ENCODE measurements at places on chromosomes 5 and 9.

GRCh38 chr5:35370871-35371270 is 140.6 kb upstream of the PRLR start:
- no peak for DNase-seq

- no peak for DNase-seq
Measured at GRCh38 chr9:70954126-70954525, 167.3 kb downstream of the TRPM3 start.

GRCh38 chr9:89579741-89580385 is 24.9 kb upstream of the GADD45G start:
- no peak for DNase-seq

GRCh38 chr5:116738615-116739261 is 164.1 kb upstream of the SEMA6A start:
- no peak for DNase-seq

- no peak for DNase-seq
Measured at GRCh38 chr5:101717721-101718120, 578.4 kb downstream of the SLCO4C1 start.

DNA sequence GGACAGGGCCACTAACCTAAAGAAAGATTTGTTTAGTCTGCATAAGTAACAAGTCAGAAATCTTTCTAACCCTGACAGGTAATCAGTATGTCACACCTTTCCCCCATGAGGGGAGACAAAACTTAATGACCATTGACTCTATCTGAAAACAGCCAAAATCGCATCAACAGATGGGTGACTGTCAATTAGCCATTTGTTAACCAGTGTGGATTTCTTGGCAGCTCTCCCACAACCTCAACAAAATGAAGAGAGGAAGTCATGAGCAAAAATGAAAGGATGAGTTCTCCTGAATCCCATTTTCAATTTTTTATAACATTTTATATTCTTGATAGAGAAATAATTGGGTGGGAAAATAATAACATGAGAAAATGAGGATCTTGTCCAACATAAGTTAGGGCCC is 84.6 kb upstream of the SNX2 start:
- no peak for DNase-seq

DNA sequence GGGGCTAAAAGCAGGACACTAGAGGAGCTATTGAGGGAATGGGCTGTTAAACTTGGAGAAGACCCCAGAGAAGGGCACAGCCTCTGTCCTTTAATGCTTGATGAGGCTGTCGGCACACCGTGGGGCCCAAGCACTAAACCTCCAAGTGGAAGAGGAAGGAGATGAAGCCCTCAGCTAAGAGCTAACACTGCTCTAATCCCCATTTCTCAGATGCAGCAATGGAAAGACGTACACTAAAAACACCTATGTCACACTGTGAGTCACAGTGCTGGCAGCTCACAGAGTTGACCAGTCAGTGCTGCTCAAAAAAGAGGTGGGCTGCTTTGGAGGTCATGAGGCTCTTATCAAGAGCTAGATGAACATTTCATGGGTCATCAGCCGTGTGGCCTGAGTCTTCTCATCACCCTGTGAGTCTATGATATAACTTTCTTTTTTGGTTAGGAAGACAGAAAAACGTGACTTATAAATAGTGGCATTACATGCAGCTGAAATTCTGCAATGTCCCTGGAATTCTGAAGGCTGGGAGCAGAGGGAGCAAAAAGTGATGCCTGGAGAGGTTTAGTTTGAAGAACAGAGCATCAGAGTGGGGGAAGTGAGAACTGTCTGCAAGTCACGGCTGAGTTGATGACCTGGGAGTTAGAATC is 21.5 kb downstream of the TNFSF8 start:
- no peak for DNase-seq

DNA sequence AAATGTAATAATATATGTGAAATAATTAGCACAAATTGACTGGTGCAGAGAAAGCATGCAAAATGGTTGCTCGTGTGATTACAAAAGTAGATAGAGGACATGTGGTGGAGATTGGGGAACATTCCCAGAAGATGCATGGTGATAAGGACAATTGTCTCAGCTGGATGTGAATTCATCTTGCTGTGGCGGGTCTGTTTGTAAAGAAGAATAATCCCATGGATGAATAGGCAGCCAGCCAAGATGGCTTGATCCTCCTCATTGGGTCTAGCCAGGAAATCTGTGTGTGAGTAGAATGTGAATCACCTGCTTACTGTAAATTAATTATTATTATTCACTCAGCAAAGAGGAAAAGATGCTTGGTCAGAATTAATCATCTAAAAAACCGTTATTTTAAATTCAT is 12.6 kb upstream of the DPYSL3 start:
- no peak for DNase-seq

DNA sequence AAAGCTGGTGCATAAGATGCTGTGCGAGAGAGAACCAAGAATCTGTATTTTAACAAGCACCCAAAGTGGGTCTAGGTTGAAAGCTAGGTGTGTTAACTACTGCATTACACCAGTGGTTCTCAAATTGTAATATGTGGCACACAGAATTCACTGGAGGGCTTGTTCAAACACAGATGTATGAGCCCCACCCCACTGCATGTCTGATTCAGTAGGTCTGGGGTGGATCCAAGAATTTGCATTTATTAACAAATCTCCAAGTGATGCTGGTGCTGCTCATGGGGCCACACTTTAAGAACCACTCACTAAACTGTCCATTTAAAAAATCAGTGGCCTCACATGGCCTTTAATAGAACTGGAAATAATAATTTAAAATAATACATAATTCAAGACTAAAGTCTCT is 40.4 kb downstream of the LPAR1 start:
- DNase-seq, result no peak

DNA sequence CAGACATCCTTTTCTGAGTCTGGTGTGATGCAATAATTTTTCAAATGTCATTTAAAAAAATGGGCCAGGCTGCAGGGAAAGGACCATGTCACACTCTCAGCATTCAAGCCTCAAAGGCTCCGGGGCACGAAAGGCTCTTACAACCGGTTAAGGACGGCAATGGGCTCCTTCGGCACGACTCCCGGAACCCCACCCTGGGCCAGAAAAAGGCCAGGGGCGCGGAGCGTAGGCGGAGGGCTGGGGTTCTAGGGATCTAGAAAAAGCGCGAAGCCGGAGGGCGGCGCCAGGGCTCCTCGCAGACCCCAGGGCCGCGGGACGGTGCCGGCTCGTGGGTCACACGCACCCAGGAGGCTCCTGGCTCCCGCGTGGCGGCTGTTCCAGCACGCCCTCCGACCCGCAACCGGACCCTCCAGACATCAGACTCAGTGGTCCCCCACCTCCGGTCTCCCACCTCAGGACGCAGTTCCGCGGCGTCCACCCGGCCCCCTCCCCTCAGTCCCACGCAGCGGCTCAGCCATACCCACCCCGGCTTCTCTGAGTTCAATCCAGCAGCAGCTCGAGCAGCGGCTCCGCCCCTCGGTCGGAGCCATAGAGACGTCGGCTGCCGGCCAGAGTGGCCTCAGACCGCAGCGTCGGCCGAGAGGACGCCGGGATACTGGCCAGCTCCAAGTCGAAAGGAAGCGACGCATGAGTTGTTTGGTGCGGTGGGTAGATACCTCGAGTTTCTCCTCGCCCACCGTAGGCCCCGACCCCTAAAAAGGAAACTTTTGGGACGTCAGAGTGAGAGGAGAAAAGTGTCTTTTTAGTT is at the start of gene TMEM267:
Gene TMEM267, minus strand, starts transcription at position 568 of the 808 bp plus-strand sequence. CDS start 29,896 bp downstream, outside the sequence.
- DNase-seq, result peak; percentile 82

GRCh38 chr9:122329597-122329996 is 41.2 kb upstream of the PTGS1 start:
- no peak for DNase-seq

DNA sequence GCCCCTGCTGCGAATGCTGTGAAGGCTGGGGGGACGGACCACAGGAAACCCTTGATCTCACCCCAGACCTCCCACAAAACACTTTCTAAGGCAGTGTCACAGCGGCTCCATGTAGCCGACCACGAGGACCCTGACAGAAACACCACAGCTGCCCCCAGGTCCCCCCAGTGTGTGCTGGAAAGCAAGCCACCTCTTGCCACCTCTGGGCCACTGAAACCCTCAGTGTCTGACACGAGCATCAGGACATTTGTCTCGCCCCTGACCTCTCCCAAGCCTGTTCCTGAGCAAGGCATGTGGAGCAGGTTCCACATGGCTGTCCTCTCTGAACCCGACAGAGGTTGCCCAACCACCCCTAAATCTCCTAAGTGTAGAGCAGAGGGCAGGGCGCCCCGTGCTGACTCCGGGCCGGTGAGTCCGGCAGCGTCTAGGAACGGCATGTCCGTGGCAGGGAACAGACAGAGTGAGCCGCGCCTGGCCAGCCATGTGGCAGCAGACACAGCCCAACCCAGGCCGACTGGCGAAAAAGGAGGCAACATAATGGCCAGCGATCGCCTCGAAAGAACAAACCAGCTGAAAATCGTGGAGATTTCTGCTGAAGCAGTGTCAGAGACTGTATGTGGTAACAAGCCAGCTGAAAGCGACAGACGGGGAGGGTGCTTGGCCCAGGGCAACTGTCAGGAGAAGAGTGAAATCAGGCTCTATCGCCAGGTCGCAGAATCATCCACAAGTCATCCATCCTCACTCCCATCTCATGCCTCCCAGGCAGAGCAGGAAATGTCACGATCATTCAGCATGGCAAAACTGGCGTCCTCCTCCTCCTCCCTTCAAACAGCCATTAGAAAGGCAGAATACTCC is 84.7 kb downstream of the GOLPH3 start:
- DNase-seq, result no peak

DNA sequence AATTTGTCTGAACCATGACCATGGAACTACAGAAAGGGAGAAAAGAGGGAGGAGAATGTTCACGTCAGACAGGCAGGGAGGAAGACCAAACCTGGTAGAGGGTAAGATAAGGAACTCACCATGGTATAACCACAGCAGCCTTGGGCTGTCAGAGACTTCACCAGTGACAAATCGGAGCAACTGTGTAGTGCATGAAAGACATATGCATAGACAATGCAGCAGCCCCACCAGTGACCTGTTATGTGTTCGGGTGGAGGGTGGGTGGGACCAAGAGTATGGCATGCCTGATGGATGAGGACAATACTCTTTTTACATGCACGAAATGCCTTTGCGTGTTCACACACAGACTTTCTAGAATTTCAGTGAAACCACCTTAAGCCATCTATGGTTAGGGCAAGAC is 221.8 kb upstream of the RASEF start:
- no peak for DNase-seq

DNA sequence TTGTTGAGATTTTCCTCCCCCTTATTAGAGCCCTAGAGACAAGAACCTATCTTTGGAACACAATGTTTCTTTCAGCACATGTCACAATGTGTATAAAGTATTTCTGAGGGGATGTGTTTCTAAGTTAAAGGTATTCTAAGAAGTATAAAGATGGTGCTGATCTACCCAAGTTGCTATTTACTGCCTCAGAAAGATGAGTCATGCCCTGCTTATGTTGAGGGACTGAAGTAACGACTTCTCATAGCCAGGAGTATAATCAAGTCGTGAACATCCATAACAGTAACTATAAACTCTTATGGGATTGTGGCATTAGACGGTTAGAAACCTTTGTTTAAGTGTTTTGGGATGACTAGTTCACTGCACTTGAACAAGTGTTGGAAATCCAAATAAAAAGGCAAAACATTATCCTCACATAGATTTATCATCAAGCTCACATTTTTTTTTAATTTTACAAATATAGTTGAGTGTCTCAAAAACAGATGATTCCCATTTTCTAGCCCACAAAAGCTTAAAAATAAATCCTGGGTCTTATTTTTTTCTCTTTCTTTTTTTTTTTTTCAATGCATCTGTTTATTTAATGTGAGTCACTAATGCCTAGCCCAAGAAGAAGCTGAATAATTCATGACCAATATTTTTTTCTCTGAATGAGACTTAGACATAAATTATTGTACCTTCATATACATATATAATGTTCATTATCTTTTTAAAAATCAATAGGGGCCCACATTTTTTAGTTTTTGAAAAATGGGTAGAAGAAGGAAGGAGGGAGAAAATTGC is 12.2 kb upstream of the TMEM252 start:
- DNase-seq, result no peak

DNA sequence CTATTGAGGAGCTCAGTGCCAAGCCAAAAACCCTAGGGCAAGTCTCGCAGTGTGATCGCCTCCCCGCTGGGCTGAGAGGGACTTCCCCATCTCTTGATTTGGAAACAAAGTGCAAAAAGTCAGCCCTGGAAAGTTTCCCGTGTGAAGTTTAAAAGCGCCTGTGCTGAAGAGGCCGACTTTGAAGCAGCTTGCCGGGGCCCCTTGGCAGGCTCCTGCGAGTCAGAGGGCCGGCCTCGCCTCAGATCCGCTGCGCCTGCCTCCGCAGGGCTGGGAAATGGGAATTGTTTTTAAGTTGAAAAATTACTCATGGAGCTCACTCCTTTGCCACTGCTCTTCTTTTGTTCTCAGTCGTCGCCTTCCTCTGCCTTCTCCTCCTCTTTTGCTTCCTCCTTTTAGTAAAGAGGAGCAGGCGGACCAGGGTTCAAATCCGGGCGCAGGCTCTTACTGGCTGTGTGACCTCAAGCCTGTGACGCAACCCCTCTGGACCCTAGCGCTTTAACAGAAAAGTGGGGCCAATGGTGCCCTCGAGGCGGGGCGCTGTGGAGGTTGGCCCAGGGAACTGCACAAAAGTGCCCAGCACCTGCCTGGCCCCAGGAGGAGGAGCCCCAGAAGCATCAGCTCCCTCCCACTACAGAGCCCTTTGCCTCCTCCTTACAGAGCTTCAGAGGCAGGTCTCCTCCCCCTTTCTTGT is 14.7 kb upstream of the LHX2 start:
- DNase-seq, result no peak

DNA sequence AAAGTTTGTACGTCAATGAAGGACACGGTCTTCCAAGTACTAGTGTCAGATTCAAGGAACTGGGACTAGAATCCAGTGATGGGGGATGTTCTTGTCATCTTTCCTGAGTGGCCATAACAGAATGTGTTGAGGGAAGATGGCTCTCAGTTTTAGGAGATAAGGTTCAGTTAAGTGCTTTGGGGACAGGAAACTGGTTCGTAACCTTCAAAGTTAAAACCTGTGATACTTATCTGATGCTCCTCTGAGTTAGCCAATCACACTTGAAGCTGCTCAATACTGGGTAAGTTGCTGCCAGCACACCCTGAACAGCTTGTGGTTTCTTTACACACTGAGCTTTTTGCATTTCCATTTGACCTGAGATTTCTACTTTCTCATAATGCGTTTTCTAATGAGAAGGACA is 64.4 kb downstream of the PIK3R1 start:
- no peak for DNase-seq

DNA sequence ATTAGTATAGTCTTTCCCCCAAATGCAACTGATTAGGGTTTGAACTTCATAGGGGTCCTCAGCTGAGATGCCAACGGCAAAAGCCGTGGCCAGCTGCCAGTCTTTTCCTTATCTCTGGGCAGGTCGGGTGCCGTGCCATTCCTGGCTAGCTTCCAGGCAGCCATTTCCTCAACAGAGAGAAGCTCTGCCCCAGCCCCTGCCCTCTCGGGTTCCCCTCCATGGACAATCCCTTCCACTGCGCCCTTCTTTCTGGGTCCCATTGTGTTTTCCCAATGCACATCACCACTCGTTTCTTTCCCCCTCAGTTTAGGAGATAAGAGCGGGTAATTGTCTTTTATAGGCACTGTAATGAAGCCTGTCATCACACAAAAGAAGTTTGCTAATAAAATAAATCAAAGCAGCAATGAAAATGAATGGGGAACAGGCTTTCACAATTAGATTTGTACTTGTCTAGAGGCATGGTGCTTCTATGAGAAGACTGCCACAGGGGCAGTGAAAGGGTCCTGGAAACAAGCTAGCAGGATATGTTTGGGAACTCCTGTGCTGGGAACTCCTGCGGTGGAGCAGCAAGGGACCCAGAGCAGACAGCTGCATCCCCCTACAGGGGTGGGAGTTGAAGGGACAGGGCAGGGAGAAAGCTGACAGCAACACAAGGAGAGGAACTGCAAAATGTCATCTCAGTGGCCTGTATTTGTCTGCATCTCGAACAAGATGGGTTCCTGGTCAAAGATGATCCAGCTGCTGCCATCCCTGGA is 48.0 kb upstream of the SAP30L start:
- no peak for DNase-seq
